ENCODE measurements at places on chromosomes 6 and 20.
A peak's percentile ranks its signal among the peaks of the same experiment; 100 is the strongest.

GRCh38 chr6:31125162-31125561 lies 4.9 kb upstream of the CDSN start:
- peaks cover 27% of the 10 kb centered on the region for H3K4me1 ChIP-seq
- peaks cover 3% of the 10 kb centered on the region for H3K36me3 ChIP-seq
- H3K27ac ChIP-seq: no peak overlapping the region
- H3K4me3 ChIP-seq: no peak overlapping the region

- H3K36me3 ChIP-seq: no peaks in the 10 kb centered on the region
- H3K27me3 ChIP-seq: no peaks in the 10 kb centered on the region
Observed at GRCh38 chr20:31868853-31869672, 1.3 kb downstream of the DUSP15 start.

GRCh38 chr6:105137388-105137787 lies 42.4 kb downstream of the POPDC3 start:
- H3K4me3 ChIP-seq: peak overlapping the region; percentile 70
- no peak for ATAC-seq
- H3K27me3 ChIP-seq: no peaks in the 10 kb centered on the region
- H3K36me3 ChIP-seq: no peaks in the 10 kb centered on the region
- H3K27ac ChIP-seq: peak overlapping the region; percentile 89

GRCh38 chr6:130575971-130576370 lies 210.2 kb downstream of the TMEM200A start:
- no peaks in the 10 kb centered on the region for H3K36me3 ChIP-seq
- no peak for ATAC-seq
- H3K27me3 ChIP-seq: no peaks in the 10 kb centered on the region
- no peak overlapping the region for H3K27ac ChIP-seq

DNA sequence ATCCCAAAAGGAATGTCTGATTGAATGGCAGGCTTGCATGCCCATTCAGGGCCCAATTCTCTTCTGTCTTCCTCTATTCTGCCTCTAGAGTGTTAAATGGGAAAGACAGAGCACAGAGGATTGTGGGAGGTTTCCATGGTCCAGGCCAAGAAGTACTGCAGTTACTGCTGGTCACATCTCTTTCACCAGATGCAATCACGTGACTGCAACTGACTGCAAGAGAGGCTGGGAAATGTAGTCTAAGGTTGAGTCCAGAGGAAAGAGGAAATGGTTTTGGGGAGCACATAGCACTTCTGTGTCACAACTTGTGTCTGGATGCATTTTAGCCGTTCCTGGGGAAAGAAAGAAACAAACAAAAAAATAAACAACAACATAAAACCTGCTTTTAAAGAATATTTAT lies 336.4 kb upstream of the BTBD3 start:
- no peak overlapping the region for H3K4me3 ChIP-seq
- no peaks in the 10 kb centered on the region for H3K27me3 ChIP-seq
- no peaks in the 10 kb centered on the region for H3K36me3 ChIP-seq
- no peak overlapping the region for H3K27ac ChIP-seq
- no peaks in the 10 kb centered on the region for H3K4me1 ChIP-seq

GRCh38 chr6:47391675-47392074 lies 82.0 kb upstream of the TNFRSF21 start:
- no peaks in the 10 kb centered on the region for H3K27me3 ChIP-seq
- no peaks in the 10 kb centered on the region for H3K4me1 ChIP-seq
- ATAC-seq: no peak

- no peaks in the 10 kb centered on the region for H3K4me1 ChIP-seq
- H3K27me3 ChIP-seq: no peaks in the 10 kb centered on the region
- no peak overlapping the region for H3K4me3 ChIP-seq
- H3K27ac ChIP-seq: no peak overlapping the region
- no peak for ATAC-seq
- H3K36me3 ChIP-seq: no peaks in the 10 kb centered on the region
Observed at GRCh38 chr6:130780122-130780521, 47.1 kb upstream of the SMLR1 start.

DNA sequence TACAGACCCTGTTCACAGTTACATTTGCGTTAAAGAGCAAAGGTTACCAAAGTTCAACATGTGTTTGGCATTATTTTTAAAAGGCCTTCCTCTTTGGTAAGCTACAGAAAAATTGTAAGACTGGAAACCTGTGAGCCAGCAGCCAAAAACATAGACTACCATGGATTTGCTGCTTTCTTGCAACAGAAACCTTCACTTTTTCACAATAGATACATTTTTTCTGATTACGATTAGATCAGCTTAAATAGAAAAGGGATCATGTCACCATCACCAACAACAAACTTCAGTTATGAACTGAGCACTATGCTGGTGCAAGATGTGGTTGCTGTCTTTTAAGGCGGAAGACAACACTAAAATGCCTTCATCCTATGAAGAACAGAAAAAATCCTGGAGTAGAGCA lies 112.3 kb upstream of the MARCKS start:
- peaks cover 9% of the 10 kb centered on the region for H3K4me1 ChIP-seq
- no peaks in the 10 kb centered on the region for H3K27me3 ChIP-seq
- no peak overlapping the region for H3K27ac ChIP-seq
- H3K36me3 ChIP-seq: no peaks in the 10 kb centered on the region
- H3K4me3 ChIP-seq: no peak overlapping the region

DNA sequence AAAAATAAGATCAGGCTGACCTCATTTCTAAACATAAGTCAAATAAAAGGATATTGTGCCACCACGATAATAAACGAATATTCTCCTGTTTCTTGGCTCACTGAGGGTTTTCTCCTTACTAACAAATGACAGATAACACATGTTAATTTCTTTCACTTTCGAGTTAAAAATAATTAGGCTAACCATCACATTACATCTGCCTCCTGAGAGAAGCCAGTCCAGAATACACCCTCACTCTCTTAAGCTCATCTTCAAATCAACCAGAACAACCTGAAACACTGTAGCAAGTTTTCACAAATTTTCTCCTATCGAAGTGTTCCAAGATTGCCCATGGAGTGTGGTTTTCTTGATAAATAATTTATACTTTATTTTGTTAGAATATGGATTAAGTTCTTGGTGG lies 1285.6 kb upstream of the EYS start:
- H3K27ac ChIP-seq: no peak overlapping the region
- H3K36me3 ChIP-seq: no peaks in the 10 kb centered on the region
- no peak for ATAC-seq

DNA sequence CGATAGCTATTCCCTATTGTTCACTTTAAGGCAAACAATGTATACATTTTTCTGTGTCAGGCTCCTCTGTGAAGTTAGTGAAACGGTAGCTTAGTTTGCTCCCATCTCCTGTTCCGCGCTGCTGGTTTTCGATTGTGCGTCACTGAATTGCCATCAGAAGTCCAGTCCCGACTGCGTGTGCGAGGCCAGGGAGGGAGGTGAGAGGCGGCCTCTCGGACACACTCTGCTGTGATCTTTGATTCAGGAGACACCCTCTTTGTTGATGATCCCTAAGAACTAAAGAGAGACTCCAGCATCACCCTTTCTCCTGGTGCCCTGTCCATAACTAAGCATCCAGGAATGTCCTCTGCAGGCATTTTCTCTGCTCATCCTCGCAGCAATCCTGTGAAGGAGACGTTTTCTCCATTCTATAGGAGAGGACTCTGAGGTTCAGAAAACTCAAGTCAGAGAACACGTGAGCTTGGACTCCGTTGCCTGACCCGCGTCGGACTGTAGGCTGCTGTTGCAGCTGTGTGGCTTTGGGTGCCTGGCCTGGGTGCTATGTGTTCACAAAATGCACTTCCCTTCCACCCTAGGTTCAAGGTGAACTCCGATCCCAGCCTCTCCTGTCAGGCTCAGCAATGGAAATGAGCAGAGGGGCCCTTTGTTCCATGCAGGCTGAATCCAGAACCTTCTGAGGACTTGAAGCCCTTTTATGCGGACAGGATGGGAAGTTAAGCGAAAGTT lies 24.1 kb upstream of the UNC93A start:
- H3K36me3 ChIP-seq: no peaks in the 10 kb centered on the region
- H3K27ac ChIP-seq: no peak overlapping the region
- ATAC-seq: no peak
- no peaks in the 10 kb centered on the region for H3K4me1 ChIP-seq

DNA sequence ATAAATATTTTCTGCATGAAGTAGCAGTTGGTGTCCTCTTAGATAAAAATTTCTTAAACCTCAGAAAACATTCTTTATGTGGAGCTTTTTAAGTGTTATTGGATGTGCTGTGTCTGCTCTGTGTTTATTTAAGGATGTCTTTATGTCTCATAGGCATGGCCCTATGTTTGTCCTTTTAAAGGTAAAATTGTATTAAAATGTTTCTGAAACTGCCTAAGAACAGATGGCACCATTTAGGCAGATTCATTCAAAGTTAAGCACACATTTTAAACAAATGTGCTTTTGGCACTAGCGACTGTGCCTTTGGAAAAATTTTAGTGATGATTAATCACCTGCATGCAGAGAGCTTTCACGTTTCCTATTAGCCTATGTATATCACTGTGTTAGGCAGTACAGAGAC lies 125.2 kb downstream of the KIF6 start:
- peak; percentile 48 for ATAC-seq
- H3K4me3 ChIP-seq: no peak overlapping the region
- no peaks in the 10 kb centered on the region for H3K36me3 ChIP-seq
- H3K27me3 ChIP-seq: no peaks in the 10 kb centered on the region

GRCh38 chr20:48970681-48971365 lies 49.3 kb downstream of the ARFGEF2 start:
- H3K27me3 ChIP-seq: no peaks in the 10 kb centered on the region
- H3K4me1 ChIP-seq: peaks cover 15% of the 10 kb centered on the region
- no peak overlapping the region for H3K4me3 ChIP-seq

- no peaks in the 10 kb centered on the region for H3K36me3 ChIP-seq
- no peaks in the 10 kb centered on the region for H3K4me1 ChIP-seq
- no peak overlapping the region for H3K4me3 ChIP-seq
- no peak for ATAC-seq
- H3K27me3 ChIP-seq: peaks cover 91% of the 10 kb centered on the region
- no peak overlapping the region for H3K27ac ChIP-seq
Observed at GRCh38 chr20:21693322-21693721, 12.1 kb upstream of the PAX1 start.

- peaks cover 62% of the 10 kb centered on the region for H3K36me3 ChIP-seq
- H3K4me3 ChIP-seq: no peak overlapping the region
- H3K27ac ChIP-seq: no peak overlapping the region
- peaks cover 13% of the 10 kb centered on the region for H3K4me1 ChIP-seq
Observed at GRCh38 chr20:62178316-62179161, 4.3 kb upstream of the MTG2 start.

- H3K4me1 ChIP-seq: no peaks in the 10 kb centered on the region
- H3K4me3 ChIP-seq: no peak overlapping the region
- ATAC-seq: no peak
- H3K27ac ChIP-seq: no peak overlapping the region
- H3K27me3 ChIP-seq: no peaks in the 10 kb centered on the region
- H3K36me3 ChIP-seq: no peaks in the 10 kb centered on the region
Observed at GRCh38 chr20:8535403-8536261, 403.6 kb downstream of the PLCB1 start.

GRCh38 chr6:84892671-84893070 lies 128.3 kb upstream of the TBX18 start:
- no peak overlapping the region for H3K27ac ChIP-seq
- H3K36me3 ChIP-seq: no peaks in the 10 kb centered on the region
- ATAC-seq: no peak
- H3K4me3 ChIP-seq: no peak overlapping the region

- no peaks in the 10 kb centered on the region for H3K36me3 ChIP-seq
- no peak for ATAC-seq
- no peak overlapping the region for H3K27ac ChIP-seq
- H3K4me1 ChIP-seq: peaks cover 18% of the 10 kb centered on the region
- H3K4me3 ChIP-seq: no peak overlapping the region
- peaks cover 64% of the 10 kb centered on the region for H3K27me3 ChIP-seq
Observed at GRCh38 chr20:4244700-4245485, 229.5 kb upstream of the RNF24 start.
